ENCODE measurements at places on chromosomes 6 and 20. TPM values are rescaled to one million over a fixed set of nuclear protein-coding genes. Genes with fewer than 3 reads are reported as not detected.

DNA sequence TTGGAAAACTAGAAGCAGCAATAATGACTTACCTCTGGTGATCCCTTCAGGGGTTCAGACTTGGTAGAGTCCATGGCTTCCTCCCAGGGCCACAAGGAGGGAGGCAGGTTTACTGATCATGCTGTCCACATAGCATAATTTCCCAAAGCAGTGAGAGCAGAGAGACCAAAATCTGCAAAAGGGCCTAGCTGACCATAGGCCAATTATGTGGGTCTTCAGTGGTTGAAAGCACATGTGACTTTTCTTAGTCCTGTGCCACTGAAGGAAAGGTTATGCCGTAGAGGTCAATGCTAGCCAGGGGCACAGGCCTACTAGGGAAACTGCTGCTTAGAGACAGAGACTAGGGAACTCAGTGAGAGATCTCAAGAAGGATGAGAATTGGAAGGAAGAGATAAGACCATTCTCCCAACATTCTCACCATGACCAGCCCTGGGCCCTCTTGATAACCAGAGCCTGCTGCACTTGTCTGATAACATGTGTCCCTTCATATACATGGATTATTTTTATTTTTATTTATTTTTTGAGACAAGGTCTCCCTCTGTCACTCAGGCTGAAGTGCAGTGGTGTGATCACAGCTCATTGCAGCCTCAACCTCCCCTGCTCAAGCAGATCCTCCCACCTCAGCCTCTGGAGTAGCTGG lies 2.0 kb upstream of the GTPBP2 start:
- H3K27ac ChIP-seq = no peak overlapping the region
- peaks cover 5% of the 10 kb centered on the region for H3K36me3 ChIP-seq
- no peaks in the 10 kb centered on the region for H3K27me3 ChIP-seq
- H3K4me1 ChIP-seq = peaks cover 23% of the 10 kb centered on the region
- DNase-seq = no peak
- no peak overlapping the region for H3K4me3 ChIP-seq

GRCh38 chr6:13422681-13423221 lies 64.6 kb downstream of the GFOD1 start:
- peaks cover 12% of the 10 kb centered on the region for H3K4me1 ChIP-seq
- no peaks in the 10 kb centered on the region for H3K36me3 ChIP-seq
- no peak overlapping the region for H3K27ac ChIP-seq
- no peaks in the 10 kb centered on the region for H3K27me3 ChIP-seq

- H3K36me3 ChIP-seq = no peaks in the 10 kb centered on the region
- H3K4me1 ChIP-seq = peaks cover 29% of the 10 kb centered on the region
- H3K27ac ChIP-seq = no peak overlapping the region
- peaks cover 8% of the 10 kb centered on the region for H3K27me3 ChIP-seq
- DNase-seq = peak; percentile 60
Observed at GRCh38 chr6:133504761-133505160, 263.6 kb downstream of the EYA4 start.

GRCh38 chr6:147633191-147633590 lies 124.7 kb downstream of the SAMD5 start:
- H3K4me1 ChIP-seq = no peaks in the 10 kb centered on the region
- H3K27me3 ChIP-seq = no peaks in the 10 kb centered on the region
- no peaks in the 10 kb centered on the region for H3K36me3 ChIP-seq
- DNase-seq = no peak
- H3K27ac ChIP-seq = no peak overlapping the region

GRCh38 chr6:22845467-22845866 lies 276.1 kb downstream of the HDGFL1 start:
- H3K27me3 ChIP-seq = no peaks in the 10 kb centered on the region
- no peak for DNase-seq
- no peak overlapping the region for H3K27ac ChIP-seq
- no peaks in the 10 kb centered on the region for H3K36me3 ChIP-seq
- no peak overlapping the region for H3K4me3 ChIP-seq

DNA sequence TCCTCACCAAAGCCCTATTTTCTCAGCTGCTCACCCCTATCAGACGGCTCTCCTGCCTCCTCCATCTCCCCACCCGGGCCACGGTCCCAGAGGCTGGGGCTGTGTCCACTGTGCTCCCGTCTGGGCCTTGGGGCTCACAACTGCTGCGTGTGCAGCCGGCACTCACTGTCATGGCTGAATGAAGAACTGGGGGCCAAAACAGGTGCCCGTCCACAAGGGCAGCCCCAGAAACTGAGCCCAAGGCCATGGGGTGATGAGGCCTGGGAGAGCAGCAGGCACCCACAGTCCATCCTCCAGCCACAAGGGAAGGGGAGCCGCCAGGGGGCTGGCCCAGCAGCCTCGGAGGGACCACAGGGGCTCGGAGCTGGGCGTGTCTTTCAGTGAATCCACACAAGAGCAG lies 159.5 kb downstream of the DLL1 start:
- H3K4me1 ChIP-seq = no peaks in the 10 kb centered on the region
- no peak overlapping the region for H3K4me3 ChIP-seq
- no peaks in the 10 kb centered on the region for H3K36me3 ChIP-seq
- H3K27me3 ChIP-seq = no peaks in the 10 kb centered on the region
- DNase-seq = peak; percentile 80

GRCh38 chr20:387520-387919 lies 7.0 kb downstream of the TRIB3 start:
- no peak overlapping the region for H3K4me3 ChIP-seq
- no peaks in the 10 kb centered on the region for H3K27me3 ChIP-seq
- H3K4me1 ChIP-seq = no peaks in the 10 kb centered on the region
- no peak for DNase-seq

GRCh38 chr6:77688649-77689048 lies 35.8 kb downstream of the MEI4 start:
- no peak for DNase-seq
- no peaks in the 10 kb centered on the region for H3K27me3 ChIP-seq
- no peaks in the 10 kb centered on the region for H3K4me1 ChIP-seq
- H3K27ac ChIP-seq = no peak overlapping the region
- H3K36me3 ChIP-seq = no peaks in the 10 kb centered on the region

GRCh38 chr6:52360028-52360427 lies 1.9 kb upstream of the PAQR8 start:
- no peak for DNase-seq
- H3K36me3 ChIP-seq = no peaks in the 10 kb centered on the region
- no peak overlapping the region for H3K4me3 ChIP-seq
- H3K27me3 ChIP-seq = no peaks in the 10 kb centered on the region
- no peak overlapping the region for H3K27ac ChIP-seq

DNA sequence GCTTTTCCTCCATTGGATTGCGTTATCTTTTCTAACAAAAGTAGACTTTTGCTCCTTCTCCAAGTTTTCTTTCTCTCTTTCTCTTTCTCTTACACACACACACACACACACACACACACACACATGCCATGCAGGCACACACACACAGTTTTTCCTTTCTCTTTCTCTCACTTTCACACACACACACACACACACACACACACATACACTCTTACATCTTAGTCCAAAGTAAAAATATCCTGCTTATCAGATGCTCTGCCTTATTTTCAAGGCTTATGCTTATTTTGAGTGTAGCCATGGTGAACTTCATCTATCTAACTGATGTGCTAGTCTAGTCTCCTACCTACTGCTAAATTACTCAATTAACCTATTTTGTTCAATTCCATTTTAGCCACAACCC lies 34.4 kb upstream of the RAB23 start:
- H3K27ac ChIP-seq = peak overlapping the region; percentile 97
- peaks cover 46% of the 10 kb centered on the region for H3K4me1 ChIP-seq
- H3K4me3 ChIP-seq = no peak overlapping the region
- H3K36me3 ChIP-seq = no peaks in the 10 kb centered on the region
- no peak for DNase-seq
- no peaks in the 10 kb centered on the region for H3K27me3 ChIP-seq

- H3K36me3 ChIP-seq = no peaks in the 10 kb centered on the region
- DNase-seq = no peak
- H3K27me3 ChIP-seq = no peaks in the 10 kb centered on the region
- H3K4me1 ChIP-seq = no peaks in the 10 kb centered on the region
Observed at GRCh38 chr6:7042056-7042653, 65.6 kb upstream of the RREB1 start.

- no peaks in the 10 kb centered on the region for H3K27me3 ChIP-seq
- H3K4me3 ChIP-seq = no peak overlapping the region
- DNase-seq = no peak
- H3K27ac ChIP-seq = no peak overlapping the region
Observed at GRCh38 chr20:15039088-15039752, 701.8 kb upstream of the FLRT3 start.

DNA sequence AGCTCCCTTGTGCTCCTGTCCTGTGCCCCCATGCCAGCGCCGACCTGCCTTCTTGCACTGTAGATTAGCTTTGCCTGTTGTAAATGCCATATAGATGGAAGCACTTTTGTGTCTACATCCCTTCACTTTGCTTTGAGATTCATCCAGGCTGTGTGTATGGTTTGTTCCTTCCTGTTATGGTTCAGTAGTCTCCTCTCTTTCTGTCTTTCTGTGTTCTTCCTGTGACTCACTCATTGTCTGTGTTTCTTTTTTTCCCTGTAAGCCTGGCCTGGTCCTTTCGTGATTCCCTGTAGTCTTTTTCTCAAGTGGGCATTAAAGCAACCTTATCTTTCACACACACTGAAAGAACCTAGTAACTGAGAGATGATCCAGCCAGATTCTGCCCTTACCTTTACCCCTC lies 66.6 kb downstream of the JARID2 start:
- peak overlapping the region; percentile 29 for H3K27ac ChIP-seq
- DNase-seq = peak; percentile 57
- no peaks in the 10 kb centered on the region for H3K36me3 ChIP-seq

DNA sequence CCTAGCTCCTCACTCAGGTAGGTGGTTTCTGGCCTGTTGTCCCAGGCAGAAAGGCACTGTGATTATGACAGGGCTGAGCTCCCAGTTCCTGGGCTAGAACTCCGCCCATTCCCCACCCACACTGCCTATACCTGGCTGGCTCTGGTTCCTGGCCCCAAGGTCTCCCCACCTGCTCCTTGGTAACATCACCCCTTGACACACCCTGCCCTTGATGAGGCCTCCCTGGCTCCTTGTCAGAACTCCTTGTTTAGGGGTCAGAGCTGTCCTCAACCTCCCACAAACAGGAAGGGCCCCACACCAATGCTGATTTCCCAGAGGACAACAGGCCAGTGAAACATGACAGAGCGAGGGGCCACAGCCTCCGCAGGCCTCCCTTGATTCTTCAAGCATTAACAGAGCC lies 15.5 kb upstream of the MYMX start:
- no peaks in the 10 kb centered on the region for H3K4me1 ChIP-seq
- no peak overlapping the region for H3K4me3 ChIP-seq
- no peak for DNase-seq
- no peak overlapping the region for H3K27ac ChIP-seq
- no peaks in the 10 kb centered on the region for H3K36me3 ChIP-seq

- H3K4me1 ChIP-seq = peaks cover 16% of the 10 kb centered on the region
- H3K27me3 ChIP-seq = no peaks in the 10 kb centered on the region
- no peak overlapping the region for H3K4me3 ChIP-seq
- no peak overlapping the region for H3K27ac ChIP-seq
Observed at GRCh38 chr6:34602318-34603111, 46.4 kb upstream of the SPDEF start.

DNA sequence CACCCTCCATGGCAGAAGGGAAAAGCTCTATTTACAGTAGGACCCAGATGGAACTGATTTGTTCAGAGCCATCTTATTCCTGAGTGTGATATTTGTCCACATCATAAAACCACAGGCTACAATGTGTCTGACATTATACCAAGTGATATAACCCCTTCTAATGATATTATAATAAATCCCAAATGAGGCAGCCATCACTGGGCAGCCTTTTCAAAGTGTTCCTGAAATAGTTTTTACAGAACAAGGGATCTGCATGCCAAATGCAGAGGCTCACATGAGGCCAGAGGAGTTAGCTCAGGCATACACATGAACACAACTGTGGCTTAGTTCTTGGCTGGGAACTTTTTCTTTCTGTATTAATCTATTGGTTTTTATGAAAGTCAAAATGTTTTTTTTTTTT lies 207.7 kb downstream of the MAFB start:
- no peak overlapping the region for H3K4me3 ChIP-seq
- no peak overlapping the region for H3K27ac ChIP-seq
- no peaks in the 10 kb centered on the region for H3K4me1 ChIP-seq
- no peaks in the 10 kb centered on the region for H3K27me3 ChIP-seq
- DNase-seq = no peak

DNA sequence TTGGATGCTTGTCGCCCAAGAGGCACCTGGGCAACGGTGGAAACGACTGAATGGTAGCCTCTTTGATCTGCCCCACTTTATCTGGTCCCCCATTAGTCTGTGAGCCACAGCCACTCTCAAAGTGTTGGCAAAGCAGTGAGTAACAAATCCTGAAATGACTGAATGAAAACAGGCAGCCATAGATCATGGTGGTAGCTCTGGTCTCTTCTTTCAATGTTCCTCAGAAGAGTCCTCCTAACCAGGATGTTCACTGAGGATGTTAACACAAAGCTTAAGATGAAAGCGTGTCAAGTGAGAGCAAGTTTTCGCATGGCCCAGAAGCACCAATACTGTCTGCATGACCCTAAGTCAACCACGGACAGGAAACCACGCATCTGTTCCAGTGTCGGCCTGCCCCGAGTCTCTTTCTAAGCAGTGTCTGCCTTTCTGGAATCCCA lies 107.3 kb downstream of the IRF4 start:
- H3K4me1 ChIP-seq = no peaks in the 10 kb centered on the region
- H3K4me3 ChIP-seq = no peak overlapping the region
- no peaks in the 10 kb centered on the region for H3K27me3 ChIP-seq
- no peak overlapping the region for H3K27ac ChIP-seq
- H3K36me3 ChIP-seq = peaks cover 13% of the 10 kb centered on the region

DNA sequence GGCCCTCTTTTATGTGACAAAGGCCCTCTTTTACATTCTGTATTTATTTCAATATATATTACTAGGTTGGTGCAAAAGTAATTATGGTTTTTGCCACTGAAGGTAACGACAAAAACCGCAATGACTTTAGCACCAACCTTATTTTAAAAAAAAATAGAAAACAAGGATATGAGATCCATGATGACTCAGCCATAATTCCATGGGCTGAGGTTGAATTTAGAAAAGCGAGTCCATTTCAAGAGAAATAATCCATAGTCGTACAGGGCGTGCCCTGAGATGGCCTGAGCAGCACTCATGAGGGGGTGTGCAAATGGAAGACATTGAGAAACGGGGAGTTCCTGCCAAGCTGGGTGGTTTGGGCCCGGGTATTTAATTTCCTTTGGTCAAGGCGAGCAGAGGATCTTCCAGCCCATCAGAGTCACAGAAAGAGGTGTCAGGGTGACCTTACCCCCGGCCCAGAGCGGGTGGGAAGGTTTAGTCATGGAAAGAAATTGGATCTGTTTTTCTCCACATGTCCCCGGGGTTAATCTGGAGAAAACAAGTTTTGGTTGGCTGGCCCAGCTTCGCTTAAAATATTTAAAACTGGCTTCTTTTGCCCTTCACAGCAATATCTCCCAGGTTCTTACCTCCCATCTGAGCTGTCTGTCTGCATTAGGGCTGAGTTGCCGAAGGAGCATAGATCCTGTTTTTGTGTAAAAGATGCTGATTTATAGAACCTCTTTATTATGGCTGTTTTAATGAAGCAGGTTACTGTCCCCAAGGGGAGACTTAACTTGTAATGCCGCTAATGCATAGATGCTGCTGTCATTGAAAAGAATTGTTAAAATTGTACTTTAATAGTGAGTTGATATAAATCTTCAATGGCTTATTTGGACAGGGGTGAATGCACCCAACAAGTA lies 255.6 kb downstream of the PREX1 start:
- peaks cover 16% of the 10 kb centered on the region for H3K27me3 ChIP-seq
- no peak overlapping the region for H3K27ac ChIP-seq
- peak; percentile 53 for DNase-seq
- no peaks in the 10 kb centered on the region for H3K36me3 ChIP-seq
- H3K4me3 ChIP-seq = no peak overlapping the region

LHFPL5 gene
- not detected for total RNA-seq

POU3F2 gene
- total RNA-seq = not detected

LSM14B gene
- total RNA-seq = 41.8 TPM

PI3 gene
- total RNA-seq = not detected

DYNLT2 gene
- 1.8 TPM for total RNA-seq

NOX3 gene
- total RNA-seq = not detected

STMND1 gene
- not detected for total RNA-seq

NHSL1 gene
- total RNA-seq = 6.2 TPM

BCLAF1 gene
- 124 TPM for total RNA-seq
